ENCODE measurements at places on chromosomes 5 and 9. TPM values are rescaled to one million over a fixed set of nuclear protein-coding genes. Genes with fewer than 3 reads are reported as not detected.

The MLANA gene
- total RNA-seq: 12.1 TPM

The CTNND2 gene
- total RNA-seq: 31.5 TPM

- H3K27me3 ChIP-seq: no peaks in the 10 kb centered on the region
- H3K4me3 ChIP-seq: no peak overlapping the region
- peaks cover 15% of the 10 kb centered on the region for H3K4me1 ChIP-seq
- no peak for DNase-seq
These were observed 143.4 kb downstream of the TENT4A start for GRCh38 chr5:6856653-6857052.

The TPPP gene
- total RNA-seq: 3.6 TPM

DNA sequence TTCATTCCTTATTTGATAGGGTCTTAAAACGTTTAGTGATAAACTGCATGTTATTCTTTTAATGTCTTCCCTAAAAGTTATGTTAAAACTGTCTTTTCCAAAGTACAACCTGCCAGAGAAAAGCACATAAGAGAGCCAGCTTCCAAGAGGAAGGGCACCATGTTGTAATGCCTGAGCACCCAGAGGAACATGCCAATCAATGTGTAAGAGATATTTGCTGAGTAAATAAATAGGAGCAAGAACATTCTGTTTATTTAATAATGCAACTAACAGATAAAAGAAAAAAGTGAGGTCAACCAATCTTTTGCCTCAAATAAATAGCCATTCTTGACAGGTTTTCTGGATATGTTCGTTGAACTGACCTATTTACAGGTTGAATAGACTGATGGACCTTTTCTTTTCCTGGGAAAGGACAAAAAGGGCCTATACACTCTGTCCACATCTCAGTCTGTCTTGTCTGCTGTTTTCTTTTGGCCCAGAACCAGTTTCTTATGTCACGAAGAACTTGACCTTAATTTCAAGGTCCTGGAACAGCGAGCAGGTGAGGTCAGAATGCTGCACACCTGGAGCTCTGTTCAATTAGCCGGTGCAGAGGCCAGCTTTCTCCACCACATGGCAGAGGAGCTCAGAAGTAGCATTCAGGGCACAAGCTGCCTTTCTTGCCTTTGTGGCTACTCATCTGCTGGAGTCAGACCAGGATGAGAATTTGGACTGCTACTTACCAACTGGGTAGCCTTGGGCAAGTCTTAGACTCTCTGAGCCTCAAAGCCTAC, 77.7 kb downstream of the PLCXD3 start:
- peaks cover 4% of the 10 kb centered on the region for H3K27me3 ChIP-seq
- no peak overlapping the region for H3K4me3 ChIP-seq
- H3K27ac ChIP-seq: no peak overlapping the region
- no peaks in the 10 kb centered on the region for H3K4me1 ChIP-seq

- no peak for DNase-seq
- H3K27ac ChIP-seq: no peak overlapping the region
- H3K27me3 ChIP-seq: no peaks in the 10 kb centered on the region
- peaks cover 36% of the 10 kb centered on the region for H3K4me1 ChIP-seq
These were observed 62.8 kb downstream of the DAB2IP start for GRCh38 chr9:121714075-121714705.

DNA sequence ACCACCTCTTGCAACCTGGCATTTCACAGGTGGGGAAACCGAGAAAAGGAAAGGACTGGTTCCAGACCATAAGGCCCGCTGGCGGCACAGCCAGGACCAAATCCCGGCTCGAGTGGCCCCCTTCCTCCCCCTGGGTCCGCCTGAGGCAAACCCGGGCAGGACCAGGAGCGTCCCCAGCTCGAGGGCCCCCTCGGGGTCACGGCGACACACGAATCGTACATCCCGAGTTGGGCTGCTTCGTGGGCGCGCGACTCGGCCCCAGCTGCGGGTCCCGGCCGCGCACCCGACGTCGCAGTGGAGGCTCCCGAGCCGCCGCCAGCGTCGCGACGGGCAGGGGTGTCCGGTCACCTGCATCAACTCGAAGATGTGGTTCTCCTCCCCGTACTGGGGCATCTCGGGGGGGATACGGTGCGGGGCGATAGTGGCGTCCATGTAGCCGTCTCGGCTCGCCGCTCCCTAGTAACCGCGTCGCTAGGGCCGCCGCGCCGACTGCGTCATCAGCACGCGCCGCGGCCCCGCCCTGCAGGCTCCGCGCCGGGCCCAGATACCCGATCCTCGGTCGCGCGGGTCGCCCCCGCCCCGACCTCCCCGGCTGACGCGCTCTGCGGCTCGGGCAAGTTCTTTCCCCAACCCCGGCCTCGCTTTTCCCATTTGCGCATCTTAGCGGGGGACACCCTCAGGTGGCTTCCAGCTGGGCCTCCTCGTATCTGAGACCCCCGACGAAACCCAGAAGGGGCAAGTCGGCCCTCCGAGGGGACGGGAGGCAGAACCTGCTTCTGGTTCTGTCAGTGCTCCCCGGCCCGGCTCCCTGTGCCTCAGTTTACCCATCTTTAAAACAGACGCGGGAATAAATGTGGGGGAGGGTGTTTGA, at the start of gene AK8:
AK8 (minus strand) TSS at position 461 of the 871 bp plus-strand sequence; CDS start at position 432, 29 bp downstream.
- no peaks in the 10 kb centered on the region for H3K36me3 ChIP-seq
- peak within 1 kb of the TSS; percentile 85 for H3K4me3 ChIP-seq
- peak; percentile 88 for DNase-seq
- H3K4me1 ChIP-seq: peaks cover 10% of the 10 kb centered on the region
- no peaks in the 10 kb centered on the region for H3K27me3 ChIP-seq

DNA sequence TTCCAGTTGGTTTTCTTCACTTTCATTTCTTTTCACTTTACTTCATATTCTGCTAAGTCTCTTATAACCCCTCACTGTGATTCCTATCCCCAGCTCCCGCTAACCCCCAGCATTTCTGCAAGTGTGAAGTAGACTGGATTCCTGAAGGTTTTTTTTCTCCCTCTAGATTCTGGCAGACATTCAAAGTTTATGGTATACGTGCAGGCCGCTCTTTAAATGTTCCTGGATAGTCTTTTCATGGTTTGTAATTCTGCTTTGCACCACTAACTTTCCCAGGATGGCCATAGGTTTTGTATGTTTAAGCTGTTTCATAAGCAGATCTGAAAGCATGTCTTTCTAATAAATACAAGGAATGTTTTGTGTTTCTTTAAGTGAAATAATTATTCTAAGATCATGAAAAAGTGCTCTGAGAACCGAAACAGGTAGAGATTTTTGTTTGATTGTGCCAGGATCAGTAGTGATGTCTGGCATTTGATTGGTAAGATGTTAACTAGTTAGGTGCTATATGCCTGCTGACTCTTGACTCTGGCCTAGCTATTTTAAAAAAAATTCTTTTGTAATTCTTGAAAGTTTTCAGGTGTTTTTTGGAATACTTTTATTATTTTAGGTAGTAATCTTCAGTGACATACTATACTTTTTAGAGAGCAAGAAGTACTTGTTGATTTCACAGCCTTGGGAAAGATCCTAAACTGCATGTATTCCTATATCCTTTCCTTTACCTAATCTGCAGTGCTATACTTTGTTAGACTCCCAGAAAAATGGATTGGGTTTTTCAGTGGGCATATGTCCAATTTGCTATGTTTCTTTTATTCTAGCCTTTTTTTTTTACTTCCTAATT, 29.7 kb downstream of the CNOT6 start:
- peak overlapping the region; percentile 1 for H3K4me3 ChIP-seq
- H3K36me3 ChIP-seq: peaks cover 21% of the 10 kb centered on the region
- H3K27me3 ChIP-seq: no peaks in the 10 kb centered on the region
- no peak overlapping the region for H3K27ac ChIP-seq
- peaks cover 47% of the 10 kb centered on the region for H3K4me1 ChIP-seq
- no peak for DNase-seq

GRCh38 chr9:85653153-85653552, 88.6 kb downstream of the AGTPBP1 start:
- H3K4me1 ChIP-seq: no peaks in the 10 kb centered on the region
- no peak for DNase-seq
- peaks cover 14% of the 10 kb centered on the region for H3K36me3 ChIP-seq

DNA sequence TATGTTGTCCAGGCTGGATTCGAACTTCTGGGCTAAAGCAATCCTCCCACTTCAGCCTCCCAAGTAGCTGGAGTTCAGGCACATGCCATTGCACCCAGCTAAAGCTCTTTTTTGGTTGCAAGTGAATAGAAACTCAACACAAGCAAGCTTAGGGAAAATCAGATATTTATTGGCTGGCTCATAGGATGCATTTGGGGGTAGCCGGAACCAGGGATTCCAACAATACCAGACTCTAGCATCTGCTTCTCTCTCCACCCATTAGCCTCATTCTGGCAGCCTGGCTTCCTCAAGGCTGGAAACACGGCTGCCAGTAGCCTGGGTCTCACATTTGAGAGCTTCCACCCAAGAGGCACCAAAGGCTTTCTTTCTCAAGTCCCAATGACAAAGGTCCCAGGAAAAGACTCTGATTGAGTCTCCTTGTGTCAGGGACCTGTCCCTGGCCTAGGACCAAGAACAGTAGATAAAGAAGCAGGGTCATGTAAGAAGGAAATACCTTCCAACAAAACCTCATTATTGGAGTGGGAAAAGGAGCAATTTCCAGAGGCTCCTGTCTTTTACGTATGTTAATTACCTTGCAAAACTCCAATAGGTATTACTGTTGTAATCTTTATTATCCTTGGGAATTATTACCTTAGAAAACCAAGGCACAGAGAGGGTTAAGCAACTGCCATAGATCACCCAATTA, 23.0 kb upstream of the B4GALT1 start:
- no peak overlapping the region for H3K4me3 ChIP-seq
- H3K4me1 ChIP-seq: peaks cover 43% of the 10 kb centered on the region
- H3K27ac ChIP-seq: no peak overlapping the region
- no peaks in the 10 kb centered on the region for H3K36me3 ChIP-seq
- peaks cover 5% of the 10 kb centered on the region for H3K27me3 ChIP-seq
- no peak for DNase-seq

The AJM1 gene
- total RNA-seq: 3.2 TPM

- DNase-seq: no peak
- H3K4me3 ChIP-seq: peak overlapping the region; percentile 1
- H3K27ac ChIP-seq: peak overlapping the region; percentile 87
- H3K4me1 ChIP-seq: peaks cover 6% of the 10 kb centered on the region
- H3K36me3 ChIP-seq: peaks cover 30% of the 10 kb centered on the region
- no peaks in the 10 kb centered on the region for H3K27me3 ChIP-seq
These were observed 43.1 kb downstream of the PTCD2 start for GRCh38 chr5:72363166-72363802.

The COL27A1 gene
- total RNA-seq: 29.5 TPM

GRCh38 chr5:27266184-27266583, 227.8 kb upstream of the CDH9 start:
- no peaks in the 10 kb centered on the region for H3K27me3 ChIP-seq
- H3K4me3 ChIP-seq: peak overlapping the region; percentile 42
- H3K27ac ChIP-seq: peak overlapping the region; percentile 66
- no peaks in the 10 kb centered on the region for H3K36me3 ChIP-seq

GRCh38 chr5:117588611-117589010, 1014.0 kb upstream of the SEMA6A start:
- no peak for DNase-seq
- H3K27me3 ChIP-seq: no peaks in the 10 kb centered on the region
- no peaks in the 10 kb centered on the region for H3K36me3 ChIP-seq
- H3K27ac ChIP-seq: no peak overlapping the region

DNA sequence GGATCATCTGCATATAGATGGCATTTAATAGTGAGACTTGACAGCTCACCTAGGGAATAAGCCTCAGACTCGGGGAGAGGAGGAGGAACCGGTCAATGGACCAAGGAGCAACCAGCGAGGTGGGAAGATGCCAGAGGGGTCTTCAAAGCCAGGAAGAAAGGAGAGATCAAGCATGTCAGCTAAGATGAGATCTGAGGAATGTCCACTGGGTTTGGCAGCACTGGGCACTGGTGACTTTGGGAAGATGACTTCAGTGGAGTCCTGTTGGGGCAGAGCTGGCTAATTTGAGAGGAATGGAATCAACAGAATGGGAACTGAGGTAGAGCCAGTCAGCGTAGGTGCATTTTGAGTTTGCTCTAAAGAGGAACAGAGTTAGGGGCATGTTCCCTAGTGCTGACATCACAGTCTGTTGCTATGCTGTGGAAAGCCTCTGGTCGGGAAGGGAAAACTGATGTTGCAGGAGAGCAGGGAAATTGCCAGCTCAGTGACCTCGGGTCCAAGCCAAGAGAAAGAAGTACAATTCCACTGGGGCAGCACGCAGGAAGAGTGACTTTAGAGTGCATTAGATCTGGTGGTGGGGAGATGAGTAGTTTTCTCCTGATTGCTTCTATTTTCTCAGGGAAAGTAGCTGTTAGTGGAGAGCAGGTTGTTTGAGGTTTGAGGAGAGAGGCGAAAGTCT, 56.9 kb downstream of the ZNF618 start:
- H3K4me3 ChIP-seq: no peak overlapping the region
- H3K36me3 ChIP-seq: peaks cover 14% of the 10 kb centered on the region
- H3K4me1 ChIP-seq: peaks cover 15% of the 10 kb centered on the region
- H3K27me3 ChIP-seq: no peaks in the 10 kb centered on the region

GRCh38 chr9:137552022-137552768, 516 bp downstream of the MRPL41 start:
- DNase-seq: no peak
- peaks cover 22% of the 10 kb centered on the region for H3K4me1 ChIP-seq
- peak overlapping the region; percentile 86 for H3K27ac ChIP-seq
- H3K4me3 ChIP-seq: peak overlapping the region; percentile 91

GRCh38 chr9:12494411-12494810, 198.8 kb upstream of the TYRP1 start:
- no peaks in the 10 kb centered on the region for H3K36me3 ChIP-seq
- H3K27ac ChIP-seq: no peak overlapping the region
- no peaks in the 10 kb centered on the region for H3K27me3 ChIP-seq
- DNase-seq: no peak

The CDO1 gene
- 27.9 TPM for total RNA-seq

DNA sequence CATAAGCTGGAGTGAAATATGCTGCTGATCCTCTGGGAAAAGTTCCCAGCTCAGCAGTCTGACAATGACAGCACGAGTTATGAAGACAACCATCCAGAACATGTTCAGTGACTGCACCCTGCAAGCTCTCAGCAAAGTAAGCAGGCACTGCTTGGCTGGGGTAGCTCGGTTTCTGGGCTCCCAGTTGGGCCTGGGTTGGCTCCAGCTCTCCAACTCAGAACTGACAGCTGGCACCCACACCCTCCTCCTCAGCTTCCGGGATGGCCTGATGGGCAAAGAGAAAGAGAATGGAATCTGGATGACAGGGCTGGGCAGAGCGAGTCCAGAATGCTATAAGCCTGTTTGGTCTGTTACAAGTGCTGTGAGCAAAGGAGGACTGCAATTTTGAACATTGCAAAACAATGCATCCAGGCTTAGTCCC, 185.0 kb downstream of the CSNK1G3 start:
- no peaks in the 10 kb centered on the region for H3K4me1 ChIP-seq
- no peak for DNase-seq
- H3K27me3 ChIP-seq: no peaks in the 10 kb centered on the region
- no peak overlapping the region for H3K4me3 ChIP-seq
- no peak overlapping the region for H3K27ac ChIP-seq

GRCh38 chr5:5192681-5193080, 52.6 kb downstream of the ADAMTS16 start:
- DNase-seq: no peak
- H3K4me1 ChIP-seq: no peaks in the 10 kb centered on the region
- no peak overlapping the region for H3K4me3 ChIP-seq

GRCh38 chr5:149801307-149801990, 71.3 kb downstream of the PPARGC1B start:
- no peaks in the 10 kb centered on the region for H3K27me3 ChIP-seq
- no peak for DNase-seq
- H3K4me1 ChIP-seq: peaks cover 43% of the 10 kb centered on the region
- H3K27ac ChIP-seq: no peak overlapping the region
- H3K36me3 ChIP-seq: no peaks in the 10 kb centered on the region
- H3K4me3 ChIP-seq: no peak overlapping the region

- H3K4me3 ChIP-seq: no peak overlapping the region
- H3K36me3 ChIP-seq: peaks cover 16% of the 10 kb centered on the region
- DNase-seq: no peak
- peaks cover 51% of the 10 kb centered on the region for H3K4me1 ChIP-seq
- no peak overlapping the region for H3K27ac ChIP-seq
These were observed 63.4 kb downstream of the TLE1 start for GRCh38 chr9:81625969-81626368.

The SV2C gene
- total RNA-seq: 6.9 TPM

The LEAP2 gene
- 2.5 TPM for total RNA-seq

GRCh38 chr5:129609710-129610109, 138.2 kb upstream of the MINAR2 start:
- no peaks in the 10 kb centered on the region for H3K4me1 ChIP-seq
- H3K27ac ChIP-seq: no peak overlapping the region

Data from type B pancreatic cell (in vitro differentiated cells).